ENCODE measurements at places on chromosomes 7 and 10.

GRCh38 chr10:103231047-103231551 lies 14.6 kb upstream of the RPEL1 start:
- DNase-seq = peak; percentile 12

DNA sequence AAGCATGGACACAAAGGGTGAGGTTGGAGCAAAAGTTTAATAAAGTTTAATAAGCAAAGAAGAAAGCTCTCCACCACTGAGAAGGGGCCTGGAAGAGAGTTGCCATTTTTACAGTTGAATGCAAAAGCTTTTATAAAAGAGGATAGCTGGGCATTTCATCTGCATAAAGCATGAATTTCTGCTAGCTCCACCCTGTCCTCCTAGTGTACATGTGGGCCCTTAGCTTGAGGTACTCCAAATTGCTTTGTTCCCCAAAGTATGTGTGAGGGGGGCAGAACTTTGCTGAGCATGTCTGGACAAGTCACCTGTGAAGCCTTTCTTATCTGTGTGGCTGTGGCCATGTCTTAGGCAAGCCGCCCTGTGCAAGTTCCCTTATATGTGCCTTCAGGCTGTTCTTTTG lies 22.6 kb upstream of the CROT start:
- no peak for DNase-seq

- no peak for DNase-seq
These were observed at the start of gene NEBL for GRCh38 chr10:20897146-20897825. TSS of gene NEBL (minus strand) at chr10:20897311. CDS start at chr10:20897205, 106 bp downstream.

- DNase-seq = no peak
These were observed 64.5 kb upstream of the C10orf90 start for GRCh38 chr10:126734967-126735366.
